ENCODE measurements at places on chromosomes 7 and 10.

DNA sequence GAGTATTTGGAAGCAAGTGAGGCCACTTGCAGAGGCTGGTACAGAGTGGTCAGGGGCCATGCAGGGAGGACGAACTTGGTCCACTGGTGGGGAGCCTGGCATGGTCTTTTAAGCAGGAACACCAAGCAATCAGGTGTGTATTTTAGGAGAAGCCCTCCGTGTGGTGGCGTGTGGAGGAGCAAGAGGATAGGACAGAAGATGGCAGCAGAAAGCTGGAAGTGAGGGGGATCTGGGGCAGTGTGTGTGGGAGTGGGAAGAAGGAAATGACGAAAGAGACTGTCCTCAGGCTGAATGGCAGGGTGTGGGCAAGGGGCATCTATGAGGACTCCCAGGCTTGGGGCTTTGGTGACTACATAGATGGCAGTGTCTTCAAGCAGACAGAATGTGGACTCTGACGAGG, 51.2 kb downstream of the TEX36 start:
- no peak for DNase-seq

DNA sequence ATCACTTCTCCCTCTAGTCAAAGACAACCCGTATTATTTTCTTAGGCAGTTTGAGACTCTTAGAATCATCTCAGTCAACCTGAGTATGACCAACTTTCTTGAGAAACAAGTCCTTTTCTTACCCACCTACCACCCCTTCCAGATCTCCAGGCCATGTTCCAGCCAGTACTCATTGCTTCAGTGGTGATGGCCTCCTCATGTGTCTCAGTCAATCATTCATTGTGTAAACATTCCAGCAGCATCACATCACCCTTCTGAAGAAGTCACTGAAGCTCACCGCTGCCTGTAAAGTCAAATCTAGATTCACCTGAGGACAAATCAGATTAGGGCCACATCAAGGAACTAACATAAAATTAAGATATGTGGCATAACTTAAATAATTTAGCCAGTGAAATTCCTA, 467.2 kb upstream of the NRP1 start:
- DNase-seq: no peak

DNA sequence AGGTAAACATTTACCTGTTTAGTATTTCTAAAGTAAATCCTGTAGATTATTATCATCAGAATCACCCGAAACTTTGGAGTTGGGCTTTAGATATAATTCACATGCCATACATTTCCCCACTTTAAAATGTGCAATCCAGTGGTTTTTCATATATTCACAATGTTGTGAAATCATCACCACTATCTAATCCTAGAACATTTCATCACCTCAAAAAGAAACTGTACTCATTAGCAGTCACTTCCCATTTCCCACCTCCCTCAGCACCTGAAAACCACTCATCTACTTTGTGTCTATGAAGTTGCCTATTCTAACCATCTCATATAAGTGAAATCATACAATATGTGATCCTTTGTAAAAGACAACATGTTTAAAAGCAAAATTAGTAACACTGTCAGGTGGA, 182.6 kb downstream of the FZD1 start:
- DNase-seq: no peak

GRCh38 chr10:21015851-21016250, 118.7 kb upstream of the NEBL start:
- DNase-seq: no peak

DNA sequence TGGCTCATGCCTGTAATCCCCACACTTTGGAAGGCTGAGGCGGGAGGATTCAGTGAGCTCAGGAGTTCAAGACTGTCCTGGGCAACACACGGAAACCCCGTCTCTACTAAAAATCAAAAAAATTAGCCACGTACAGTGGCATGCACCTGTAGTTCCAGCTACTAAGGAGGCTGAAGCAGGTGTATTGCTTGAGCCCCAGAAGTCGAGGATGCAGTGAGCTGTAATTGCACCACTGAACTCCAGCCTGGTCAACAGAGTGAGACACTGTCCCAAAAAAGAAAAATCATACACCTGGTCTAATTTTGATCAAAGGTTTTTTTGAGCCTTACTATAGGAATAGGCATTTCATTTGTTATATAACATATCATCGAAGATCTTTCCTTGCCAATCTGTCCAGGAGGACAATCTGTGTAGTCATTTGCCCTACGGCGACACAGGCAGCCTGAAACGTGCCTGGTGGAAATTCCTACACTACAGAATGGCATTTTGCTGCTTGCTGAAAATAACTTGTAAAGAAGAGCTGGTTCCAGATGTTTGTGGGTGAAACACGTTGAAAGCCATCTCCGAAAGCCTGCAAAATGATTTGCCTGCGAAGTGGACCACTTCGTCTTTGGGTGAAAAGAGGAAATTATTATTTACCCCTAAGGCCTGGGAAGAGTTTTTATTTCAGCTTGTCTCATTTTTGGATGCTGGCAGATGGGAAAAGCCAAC, 31.3 kb upstream of the GDI2 start:
- DNase-seq: peak; percentile 68

GRCh38 chr10:71266147-71266917, 52.7 kb upstream of the SLC29A3 start:
- DNase-seq: no peak

- no peak for DNase-seq
Observed at GRCh38 chr10:49759787-49760551, 2.2 kb downstream of the OGDHL start.

DNA sequence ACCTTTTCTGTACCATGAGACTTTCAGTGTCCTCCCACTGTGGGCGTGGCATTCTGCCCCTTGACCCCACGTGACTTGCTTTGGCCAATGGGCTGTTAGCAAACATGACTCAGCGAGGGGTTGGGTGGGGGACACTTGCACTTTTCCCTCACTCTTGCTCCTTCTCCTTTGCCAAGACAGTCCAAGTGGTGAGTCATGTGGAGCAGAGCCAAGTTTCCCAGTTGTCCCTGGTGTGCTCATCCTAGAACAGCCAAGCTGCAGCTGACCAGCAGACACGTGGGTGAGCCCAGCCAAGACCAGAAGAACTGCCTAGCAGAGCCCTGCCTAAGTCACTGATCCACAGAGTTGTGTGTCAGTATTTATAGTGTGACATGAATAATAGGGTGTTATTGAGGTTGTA, 82.8 kb upstream of the CPXM2 start:
- DNase-seq: peak; percentile 24

DNA sequence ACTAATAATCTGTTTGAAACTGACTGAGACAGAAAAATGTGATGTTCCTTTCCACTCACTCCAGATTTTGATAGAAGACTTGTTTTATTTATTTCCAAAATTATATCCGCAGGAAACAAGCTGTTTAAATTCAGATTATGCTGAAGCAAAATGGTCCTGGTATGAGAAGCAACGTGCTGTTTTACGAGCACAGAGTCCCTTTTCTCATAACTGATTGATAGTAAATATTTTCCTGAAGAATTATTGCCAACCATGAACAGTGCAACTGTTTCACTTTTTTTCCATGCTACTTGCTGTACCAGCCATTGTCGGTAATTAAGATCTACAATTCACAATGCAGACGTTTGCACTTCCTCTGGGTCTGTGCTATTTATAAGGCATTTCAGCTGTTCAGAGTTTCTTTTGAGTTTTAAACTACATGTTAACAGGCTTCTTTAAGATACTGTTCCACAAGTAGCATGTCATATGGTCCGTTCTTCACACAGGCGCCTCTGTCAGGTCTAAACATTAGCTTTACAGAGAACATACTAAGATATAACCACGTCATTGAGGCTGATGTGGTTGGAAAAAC, 103.8 kb downstream of the POLL start:
- DNase-seq: no peak

DNA sequence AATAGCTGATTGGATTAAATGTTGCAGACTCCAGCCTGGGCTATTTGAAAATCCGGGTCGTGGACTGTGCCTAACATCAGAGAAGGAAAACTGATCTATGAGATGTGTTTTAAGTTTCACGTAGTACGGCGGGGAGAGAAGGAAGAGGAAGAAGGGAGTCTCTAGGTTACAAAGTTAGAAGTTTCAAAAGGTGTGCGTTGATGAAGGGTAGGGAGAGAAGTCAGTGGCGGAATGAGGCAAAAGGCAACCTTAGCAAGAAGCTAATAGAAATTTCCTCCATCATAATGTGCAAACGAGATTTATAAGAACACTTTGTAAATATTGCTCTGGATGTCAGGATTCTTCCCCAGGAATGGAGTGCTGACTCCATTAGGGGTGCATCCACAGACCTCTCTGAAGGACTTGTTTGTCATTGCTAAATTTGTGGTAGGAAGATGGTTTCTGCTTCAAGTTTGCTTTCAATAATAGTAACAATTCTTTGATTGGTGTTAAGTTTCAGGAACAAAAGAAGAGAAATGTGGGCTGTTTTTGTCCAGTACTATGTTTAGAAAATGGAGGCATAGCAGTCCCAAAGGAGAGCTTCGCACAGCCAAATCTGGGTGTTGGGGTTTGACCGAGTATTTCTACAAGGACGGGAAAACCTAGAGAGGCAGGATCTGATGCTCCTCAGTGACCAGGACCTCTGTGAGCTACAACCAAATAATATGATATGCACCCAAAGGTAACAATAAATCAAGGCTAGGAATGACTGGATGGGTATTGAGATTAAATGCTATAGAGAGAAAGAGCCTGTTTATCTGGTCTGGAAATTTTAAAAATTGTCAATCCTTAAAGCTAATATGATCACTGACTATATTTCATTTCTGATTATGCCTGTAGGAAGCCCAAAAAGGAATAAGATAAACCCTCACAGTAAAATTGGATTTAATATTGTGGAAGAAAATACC, 8.2 kb downstream of the TWIST1 start:
- no peak for DNase-seq

GRCh38 chr7:87216701-87217508, 2.6 kb downstream of the TMEM243 start:
- DNase-seq: peak; percentile 92

DNA sequence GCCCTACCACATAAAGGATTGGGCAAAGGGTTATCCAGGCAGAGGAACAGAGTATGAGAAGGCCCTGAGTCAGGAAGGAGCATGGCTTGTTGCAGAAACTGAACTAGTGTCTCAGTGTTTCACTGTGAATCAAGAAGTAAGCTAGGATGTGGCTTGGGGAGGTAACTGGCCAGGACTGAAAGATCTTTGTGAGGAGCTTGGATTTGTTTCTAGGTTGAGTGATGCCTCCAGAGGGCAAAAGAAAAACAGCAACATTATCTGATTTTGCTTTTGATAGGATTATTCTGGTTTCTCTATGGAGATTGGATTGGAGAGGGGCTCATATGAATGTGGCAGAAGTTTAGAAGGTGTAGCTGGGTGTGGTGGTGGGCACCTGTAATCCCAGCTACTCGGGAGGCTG, 137.9 kb upstream of the HDAC9 start:
- peak; percentile 46 for DNase-seq

DNA sequence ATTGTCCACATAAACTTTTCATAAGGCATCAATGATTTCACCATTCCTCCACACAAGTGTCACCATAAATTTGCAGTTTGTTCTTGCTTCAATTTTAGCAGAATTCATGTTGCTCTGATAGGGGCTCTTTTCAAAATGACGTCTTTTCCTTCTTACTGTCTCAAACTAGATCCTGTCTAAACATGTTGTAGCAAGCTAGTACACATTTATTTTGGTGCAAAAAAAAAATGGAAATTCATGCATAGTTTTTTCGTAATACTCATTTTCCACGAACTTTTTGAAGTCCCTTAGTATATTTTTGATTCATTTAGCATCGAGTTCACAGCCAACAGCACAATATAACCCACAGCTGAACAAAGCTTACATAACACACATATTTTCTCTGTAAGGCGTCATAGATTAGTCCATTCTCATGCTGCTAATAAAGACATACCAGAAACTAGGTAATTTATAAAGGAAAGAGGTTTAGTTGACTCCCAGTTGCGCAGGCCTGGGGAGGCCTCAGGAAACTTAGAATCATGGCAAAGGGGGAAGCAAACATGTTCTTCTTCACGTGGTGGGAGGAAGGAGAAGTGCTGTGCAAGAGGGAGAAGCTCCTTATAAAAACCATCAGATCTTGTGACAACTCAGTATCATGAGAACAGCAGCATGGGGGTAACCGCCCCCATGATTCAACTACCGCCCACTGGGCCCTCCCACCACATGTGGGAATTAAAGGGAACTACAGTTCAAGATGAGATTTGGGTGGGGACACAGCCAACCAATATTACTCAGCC, 301.5 kb downstream of the CCDC3 start:
- no peak for DNase-seq

- DNase-seq: no peak
Observed at GRCh38 chr7:121499624-121500023, 103.5 kb upstream of the FAM3C start.

- peak; percentile 55 for DNase-seq
Observed at GRCh38 chr7:143299840-143300239, 11.7 kb downstream of the CASP2 start.

DNA sequence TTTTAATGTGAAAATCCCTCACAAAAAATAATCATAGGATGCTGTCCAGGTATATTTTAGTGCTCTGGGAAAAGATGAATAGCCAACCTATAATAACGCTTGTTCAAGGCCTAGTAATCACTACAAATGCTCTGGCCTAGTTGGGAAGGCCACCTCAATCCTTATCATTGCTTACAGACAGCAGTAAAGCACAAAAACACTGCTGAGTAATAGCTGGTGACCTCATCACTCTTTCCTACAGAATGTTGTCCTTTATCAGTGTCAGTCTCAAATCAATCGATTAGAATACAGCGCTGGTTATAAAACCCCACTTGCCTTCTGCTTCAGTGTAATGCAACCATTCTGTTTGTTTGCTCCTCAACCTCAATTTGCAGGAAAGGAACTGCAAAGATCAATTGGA, 72.6 kb upstream of the STEAP1 start:
- no peak for DNase-seq

GRCh38 chr7:80279760-80280159, 145.1 kb downstream of the GNAI1 start:
- DNase-seq: no peak

DNA sequence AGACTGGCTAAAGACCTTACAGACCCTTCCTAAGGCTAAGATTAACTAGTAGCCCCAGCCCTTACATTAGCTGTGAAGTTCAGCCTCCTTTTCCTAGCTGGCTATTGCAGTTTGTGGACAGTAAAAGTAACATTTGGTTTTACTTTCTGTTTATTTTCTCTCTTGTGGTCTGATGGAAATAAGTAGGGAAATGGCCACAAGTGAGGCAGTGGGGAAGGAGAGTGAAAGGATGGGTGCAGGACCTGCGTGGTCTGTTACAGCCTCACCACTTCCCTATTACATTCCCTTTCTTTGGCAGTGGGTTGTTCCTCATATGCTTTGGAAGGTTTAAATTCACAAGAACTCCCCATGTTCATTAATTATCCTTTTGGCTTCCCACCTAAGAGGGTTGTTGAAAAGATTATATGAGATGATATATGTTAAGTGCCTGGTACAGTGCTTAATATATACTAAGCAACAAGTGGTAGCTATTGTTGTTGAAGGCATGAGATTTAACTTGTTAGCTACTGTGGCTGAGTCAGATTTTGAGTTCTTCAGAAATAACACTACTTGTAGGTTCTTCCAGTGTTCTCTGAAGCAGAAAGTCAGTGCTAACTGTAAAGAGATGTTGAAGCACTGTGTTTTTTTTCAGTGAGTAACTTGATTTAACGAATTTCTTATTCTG, 181.7 kb downstream of the ST7 start:
- no peak for DNase-seq

GRCh38 chr10:16891375-16892313, 74.4 kb upstream of the RSU1 start:
- no peak for DNase-seq

GRCh38 chr10:79391231-79392019, 44.2 kb downstream of the PPIF start:
- no peak for DNase-seq
